ENCODE measurements at places on chromosomes 1 and 21.

GRCh38 chr1:165355977-165356811 is at the start of gene LMX1A:
Gene LMX1A (minus strand): TSS chr1:165356715. CDS start chr1:165355559, 1,156 bp downstream.
- DNase-seq: peak; percentile 37

DNA sequence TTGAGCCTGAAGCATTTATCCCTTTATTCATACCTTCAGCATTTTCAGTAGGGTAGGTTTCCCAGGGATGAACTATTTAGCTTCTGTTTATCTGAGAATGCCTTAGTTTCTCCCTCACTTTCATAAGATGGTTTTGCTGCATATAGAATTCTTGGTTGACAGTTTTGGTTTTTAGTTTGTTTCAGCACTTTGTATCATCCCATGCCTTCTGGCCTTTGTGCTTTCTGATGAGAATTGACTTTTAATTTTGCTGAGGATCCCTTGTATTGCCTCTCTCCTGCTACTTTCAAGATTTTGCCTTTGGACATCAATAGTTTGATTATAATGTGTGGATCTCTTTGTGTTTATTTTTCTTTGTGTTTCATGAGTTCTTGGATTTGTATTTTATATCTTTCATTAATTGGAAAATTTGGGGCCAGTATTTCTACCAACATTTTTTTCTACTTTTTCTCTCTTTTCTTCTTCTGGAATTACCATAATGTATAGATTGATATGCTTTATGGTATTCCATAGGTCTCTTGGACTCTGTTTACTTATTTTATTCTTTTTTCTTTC is 236.6 kb downstream of the LBR start:
- DNase-seq: no peak

DNA sequence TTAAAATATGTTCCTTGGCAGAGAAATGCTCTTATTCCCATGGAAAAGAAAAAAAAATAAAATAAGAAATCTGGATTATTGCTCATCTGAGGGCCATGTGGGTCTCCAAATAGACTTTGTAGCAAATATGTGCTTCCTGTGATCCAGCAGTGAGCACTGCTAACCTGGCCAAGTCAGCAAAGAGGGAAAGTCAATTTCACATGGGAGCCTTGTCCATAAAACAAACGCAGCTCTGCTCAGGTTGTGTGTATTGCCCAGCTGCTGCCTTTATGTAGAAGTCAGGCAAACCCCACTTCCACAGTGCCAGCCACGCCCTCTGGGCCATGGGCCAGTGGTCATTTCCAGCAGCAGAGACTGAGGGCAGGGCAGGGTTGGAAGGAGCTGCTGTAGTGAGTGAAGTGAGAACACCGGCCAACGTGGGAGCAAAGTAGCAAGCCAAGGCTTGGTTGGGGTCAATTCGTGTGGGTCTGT is 174.3 kb downstream of the LYPLAL1 start:
- DNase-seq: no peak

DNA sequence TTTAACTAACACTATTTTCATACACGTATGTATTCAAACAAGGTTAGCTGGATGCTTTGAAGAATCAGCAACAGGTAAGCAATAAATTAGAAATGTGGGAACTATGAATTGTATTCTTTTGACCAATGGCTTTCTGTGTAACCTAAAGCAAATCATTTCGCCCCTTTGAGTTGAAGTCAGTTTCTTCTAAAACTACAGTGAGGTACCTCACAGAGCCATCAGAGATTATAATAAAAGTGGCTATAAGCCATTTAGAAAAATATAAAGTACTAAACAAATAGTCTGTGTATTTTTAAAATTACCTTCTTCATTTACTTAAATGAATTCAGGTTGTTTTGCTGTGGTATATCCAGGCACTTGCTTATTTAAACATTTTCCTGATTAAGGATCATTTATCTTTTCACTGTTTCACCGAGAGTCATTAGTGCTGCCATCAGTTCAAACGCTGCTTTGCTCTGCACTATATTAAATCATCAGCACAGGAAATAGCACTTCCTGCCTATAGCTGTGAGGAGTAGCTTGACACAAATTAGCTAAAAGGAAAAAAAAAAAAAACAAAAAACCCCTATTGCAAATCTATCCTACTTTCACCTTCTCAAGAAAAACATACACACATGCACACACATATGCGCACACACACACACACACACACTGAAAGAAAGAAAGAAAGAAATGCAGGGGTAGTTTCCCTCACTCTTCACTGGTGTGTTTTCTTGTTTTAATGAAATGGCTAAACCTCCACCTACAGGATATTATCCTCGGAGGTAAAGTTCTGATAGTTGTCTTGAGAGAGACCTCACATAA is 39.8 kb upstream of the C1orf105 start:
- no peak for DNase-seq

GRCh38 chr1:192866241-192866868 is 57.5 kb downstream of the RGS2 start:
- DNase-seq: no peak

DNA sequence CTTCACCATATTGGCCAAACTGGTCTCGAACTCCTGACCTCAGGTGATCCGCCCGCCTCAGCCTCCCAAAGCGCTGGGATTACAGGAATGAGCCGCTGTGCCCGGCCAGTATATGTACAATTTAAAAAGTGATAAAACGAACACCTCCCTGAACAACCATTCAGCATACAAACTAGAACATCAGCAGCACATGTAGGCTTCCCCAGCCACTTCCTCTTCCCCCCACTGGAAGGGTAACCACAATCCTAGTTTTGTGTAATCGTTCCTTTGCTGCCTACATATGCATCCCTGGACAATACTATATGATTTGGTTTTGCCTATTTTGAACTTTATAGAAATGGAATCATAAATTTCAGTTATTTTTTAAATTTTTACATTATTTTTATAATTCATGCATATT is 60.4 kb downstream of the DESI2 start:
- DNase-seq: no peak

DNA sequence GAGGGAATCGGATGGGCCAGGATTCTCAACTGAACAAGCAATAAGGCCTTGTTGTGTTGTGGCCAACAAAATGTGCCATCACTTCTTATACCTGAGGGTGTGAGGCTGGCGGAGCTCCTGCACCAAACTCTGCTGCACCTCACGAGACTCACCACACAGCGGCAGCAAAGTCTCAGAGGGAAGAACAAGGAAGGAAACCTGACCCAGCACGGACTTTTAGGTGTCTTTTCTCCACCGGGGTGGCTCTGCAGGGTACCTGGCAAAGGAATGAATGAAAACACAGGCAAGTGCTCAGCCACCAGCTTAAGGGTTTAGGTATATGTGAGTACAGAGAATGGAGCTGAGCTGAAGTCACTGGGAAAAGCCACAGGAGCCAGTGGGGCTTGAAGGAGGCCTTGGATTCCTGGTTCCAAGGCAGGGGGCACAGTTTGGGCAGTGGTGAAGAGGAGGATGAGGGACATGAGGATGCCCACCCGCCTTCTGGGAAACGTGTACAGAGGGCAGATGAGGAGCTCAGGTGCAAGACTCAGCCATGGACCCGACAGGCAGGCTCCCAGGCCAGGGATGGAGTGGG is 31.1 kb upstream of the HSD3B1 start:
- DNase-seq: no peak

GRCh38 chr21:32055305-32055704 is 182.5 kb downstream of the HUNK start:
- no peak for DNase-seq

- no peak for DNase-seq
Measured at GRCh38 chr1:111454859-111455641, 5.8 kb downstream of the ATP5PB start.

DNA sequence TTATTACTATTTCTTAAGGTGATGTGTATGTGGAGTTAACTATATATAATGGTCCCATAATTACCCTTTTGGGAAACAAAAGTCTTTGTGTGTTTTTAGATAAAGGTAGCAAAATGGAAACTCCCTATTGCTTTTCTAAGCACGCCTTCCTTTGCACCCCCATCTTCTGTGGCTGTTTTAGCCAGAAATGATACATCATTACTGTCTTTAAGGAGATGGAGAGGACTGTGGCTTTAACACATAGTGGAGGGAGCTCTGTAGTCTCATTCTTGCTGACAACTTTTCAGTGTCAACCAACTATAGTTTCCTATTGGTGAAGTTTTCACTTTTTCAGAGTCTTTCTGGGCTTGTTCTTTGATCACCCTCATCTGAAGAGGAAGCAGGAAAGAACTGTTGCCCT is 1.0 kb downstream of the APOBEC4 start:
- DNase-seq: no peak

DNA sequence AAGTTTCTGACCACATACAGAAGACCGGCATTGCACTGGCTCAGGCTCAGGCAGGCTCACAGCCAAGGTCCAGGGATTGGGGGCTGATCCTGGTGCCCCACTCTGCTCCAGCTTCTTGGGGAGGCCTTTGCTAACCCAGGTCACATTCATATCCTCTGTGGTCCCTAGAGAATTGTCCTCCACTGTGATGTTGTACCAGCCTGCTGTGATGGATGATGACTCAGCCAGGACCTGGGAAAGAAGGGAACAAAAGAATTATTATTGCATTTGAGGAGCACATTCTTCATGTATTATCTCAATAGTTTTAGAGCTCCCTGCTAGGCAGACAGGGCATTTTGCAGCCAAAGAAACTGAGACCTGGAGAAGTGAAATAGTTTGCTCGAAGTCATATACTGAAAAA is 114.3 kb upstream of the ETV3 start:
- DNase-seq: no peak

- DNase-seq: no peak
Measured at GRCh38 chr1:35598895-35599294, 25.8 kb downstream of the TFAP2E start.

DNA sequence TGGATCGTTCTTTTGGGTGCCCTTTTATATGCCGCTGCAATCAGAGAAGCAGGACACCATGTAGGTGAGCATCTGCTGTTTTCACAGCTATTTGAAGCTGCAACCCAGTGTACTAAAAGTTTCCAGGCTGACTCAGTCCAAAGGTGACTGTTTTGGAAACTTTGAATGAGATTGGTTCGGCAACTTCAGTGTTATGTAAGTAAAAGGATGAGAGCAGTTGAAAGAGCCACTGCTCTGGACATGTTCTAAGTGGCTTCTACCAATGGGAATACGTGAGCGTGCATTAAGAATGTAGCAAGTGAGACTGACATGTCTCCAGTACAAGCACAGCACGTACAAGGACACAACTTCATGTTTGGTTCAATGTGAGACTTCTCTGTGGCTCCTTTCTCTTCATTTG is 55.6 kb downstream of the DDR2 start:
- no peak for DNase-seq

- DNase-seq: no peak
Measured at GRCh38 chr1:184433956-184434502, 47.2 kb downstream of the C1orf21 start.

GRCh38 chr1:2965676-2966075 is 55.6 kb upstream of the ACTRT2 start:
- DNase-seq: no peak

DNA sequence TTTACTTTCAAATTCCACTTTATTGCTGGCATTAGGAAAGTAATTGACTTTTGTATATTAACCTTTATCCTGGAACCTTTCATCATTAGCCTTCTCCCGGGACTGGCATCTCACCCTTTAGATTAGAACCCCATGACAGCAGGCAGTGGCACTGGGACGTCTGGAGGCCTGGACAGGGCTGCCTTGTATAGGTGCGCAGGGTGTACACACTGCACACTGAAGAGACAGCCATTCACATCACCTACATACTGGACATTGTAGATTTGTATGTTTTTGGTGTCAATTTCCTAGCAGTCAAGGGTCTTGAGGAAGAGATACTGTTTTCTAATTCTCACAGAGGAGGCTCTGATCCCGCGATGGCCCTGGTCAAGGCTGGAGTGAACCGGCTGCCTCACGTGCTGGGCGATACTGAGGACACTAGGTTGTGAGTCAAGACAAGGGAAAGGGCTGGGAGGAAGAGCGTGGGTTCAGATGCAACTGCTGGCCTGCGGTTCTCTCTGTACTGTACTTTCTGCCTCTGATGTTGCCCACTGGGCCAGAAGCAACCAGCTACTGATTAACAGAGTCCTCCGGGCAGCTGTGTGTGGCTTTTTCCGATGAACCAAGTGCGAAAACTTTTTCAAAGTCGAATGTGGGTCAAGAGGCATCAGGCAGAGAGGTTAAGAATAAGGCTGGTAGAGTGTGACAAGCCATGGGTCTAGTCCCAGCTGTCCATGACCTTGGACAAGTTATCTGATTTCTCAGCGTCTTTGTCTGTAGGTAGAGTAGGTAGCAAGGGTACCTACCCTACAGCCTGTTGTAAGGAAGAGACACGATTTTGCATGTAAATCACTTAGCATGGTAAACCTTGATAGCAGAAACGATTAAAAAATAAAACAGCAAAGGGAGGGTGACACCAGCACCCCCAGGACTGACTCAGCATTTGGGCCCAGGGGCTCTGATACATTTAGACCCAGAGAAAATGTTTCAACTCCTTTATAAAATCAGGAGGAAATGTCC is 38.2 kb upstream of the SLC25A33 start:
- DNase-seq: no peak

- no peak for DNase-seq
Measured at GRCh38 chr1:109718495-109718894, 6.4 kb downstream of the GSTM5 start.

All from frontal cortex (tissue), 4 donors.